ENCODE measurements at places on chromosomes 12 and 14.

- no peak for DNase-seq
Measured at GRCh38 chr14:106691601-106692291, 1165.4 kb downstream of the TMEM121 start.

DNA sequence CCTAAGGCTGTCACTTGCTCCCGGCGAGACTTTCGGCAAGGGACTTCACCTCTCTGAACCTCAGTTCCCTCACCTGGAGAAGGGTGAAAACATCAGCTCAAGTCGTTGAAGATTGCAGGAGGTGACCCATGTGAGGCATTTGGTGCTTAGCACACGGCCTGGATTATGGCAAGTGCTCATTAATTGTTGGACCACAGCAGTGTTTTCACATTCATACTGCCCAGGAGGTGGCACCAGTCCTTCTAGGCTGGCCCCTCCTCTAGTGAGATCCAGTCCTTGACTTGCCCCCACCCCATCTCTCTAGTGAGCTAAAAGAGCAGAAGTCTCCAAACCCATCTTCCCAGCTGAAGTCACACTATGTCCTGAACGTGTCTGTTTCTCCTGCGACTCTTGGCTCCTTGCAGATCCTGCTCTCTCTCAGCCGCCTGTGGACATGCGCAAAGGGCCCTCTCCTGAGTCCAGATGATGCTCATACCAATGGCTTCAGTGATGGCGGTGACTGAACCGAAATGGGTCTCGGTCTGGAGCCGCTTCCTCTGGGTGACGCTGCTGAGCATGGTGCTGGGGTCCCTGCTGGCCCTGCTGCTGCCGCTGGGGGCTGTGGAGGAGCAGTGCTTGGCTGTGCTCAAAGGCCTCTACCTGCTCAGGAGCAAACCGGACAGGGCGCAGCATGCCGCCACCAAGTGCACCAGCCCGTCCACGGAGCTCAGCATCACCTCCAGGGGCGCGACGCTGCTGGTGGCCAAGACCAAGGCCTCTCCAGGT is 1.6 kb downstream of the FICD start:
- no peak for DNase-seq

DNA sequence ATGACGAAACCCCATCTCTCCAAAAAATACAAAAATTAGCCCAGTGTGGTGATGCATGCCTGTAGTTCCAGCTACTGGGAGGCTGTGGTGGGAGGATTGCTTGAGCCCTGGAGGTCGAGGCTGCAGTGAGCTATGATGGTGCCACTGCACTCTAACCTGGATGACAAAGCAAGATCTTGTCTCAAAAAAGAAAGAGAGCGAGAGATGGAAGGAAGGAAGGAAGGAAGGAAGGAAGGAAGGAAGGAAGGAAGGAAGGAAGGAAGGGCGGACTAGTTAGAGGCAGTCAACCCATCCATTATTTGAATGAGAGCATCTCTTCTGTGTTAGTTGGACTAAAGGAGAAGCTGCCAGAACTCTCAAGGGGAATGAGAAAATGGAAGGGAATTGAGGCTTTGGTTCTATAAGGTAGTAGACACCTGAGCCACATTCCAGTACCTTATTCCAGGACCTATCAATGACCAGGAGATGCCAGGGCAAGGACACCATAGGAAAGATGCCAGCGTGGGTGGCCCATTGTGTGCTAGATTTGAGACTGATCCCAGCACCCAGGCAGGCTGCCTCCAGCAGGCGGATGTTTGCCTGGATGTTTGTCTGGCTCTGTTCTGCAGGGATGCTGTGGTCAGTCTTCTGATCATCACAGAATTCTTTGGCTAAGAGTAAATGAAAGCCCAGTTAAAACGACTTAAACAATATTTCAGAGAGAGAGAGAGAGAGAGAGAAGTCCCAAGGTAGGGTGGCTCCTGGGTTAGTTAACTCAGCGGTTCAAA is 11.5 kb upstream of the P2RX7 start:
- DNase-seq = no peak

DNA sequence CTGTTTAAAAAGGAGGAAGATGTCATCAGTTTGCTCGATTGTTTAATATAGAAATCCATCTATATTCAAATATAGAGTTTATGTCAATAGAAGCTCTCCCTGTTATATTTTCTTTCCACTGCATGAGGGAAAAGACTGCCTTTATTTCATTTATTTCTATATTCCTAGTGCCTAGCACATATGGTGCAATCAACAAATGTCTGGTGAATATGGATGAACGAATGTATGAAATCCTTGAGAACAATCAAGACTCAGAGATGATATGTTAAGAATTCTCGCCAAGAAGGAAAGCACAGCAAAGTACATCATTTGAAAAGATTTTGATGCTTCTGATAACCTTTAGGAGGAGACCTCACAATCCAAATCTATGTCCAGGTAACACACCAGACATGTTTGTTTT is 296.0 kb upstream of the LMO3 start:
- no peak for DNase-seq

DNA sequence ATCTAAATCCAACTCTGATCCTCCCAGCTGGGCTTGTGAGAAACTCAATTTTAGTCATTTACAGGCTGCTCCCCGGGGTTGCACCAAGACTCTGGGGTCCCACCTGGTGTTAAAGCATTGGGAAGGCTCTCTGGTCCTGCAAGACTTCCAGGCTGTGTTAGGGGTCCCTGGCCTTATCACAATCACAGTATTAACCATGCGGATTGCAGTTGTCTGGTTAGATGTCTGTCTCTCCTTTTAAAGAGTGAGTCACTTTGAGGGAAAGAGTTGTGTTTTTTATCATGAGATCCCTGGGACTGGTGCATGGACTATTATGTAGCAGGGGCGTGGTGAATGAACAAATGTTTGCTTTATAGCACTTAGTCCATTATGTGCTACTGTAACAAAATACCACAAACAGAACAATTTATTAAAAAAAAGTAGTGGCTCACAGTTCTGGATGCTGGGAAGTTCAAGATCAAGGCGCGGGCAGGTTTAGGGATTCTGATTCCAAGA is 531.4 kb downstream of the FUT8 start:
- no peak for DNase-seq

DNA sequence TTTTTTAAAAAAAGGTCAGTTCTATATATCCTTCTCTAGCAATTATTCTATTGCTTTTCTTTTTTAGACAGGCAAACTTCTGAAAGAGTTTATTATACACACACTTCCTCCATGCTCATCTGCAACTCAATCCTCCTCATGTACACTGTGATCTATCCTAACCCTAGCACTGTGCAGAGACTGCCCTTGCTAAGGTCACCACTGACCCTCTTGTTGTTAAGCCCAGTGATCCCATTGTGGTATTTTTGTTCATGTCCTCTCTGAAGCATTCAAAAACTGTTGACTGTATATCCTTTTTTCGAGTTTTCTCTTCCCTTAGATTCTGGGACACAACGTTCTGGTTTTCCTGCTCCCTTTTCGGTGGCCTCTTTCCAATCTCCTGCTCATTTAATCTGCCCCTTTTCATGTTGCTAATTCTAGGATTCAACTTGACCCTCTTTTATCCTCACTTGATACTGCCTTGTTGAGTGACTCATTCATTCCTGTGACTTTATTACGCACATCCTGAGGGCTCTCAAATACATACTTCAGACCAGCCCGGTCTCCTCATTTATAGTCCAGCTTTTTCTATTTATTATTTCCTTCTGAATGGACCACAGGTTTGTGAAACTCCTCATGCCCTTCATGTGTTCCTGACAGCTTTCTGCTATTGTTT is 53.9 kb upstream of the PTPRB start:
- DNase-seq = no peak

GRCh38 chr14:94045563-94046345 is 19.6 kb downstream of the OTUB2 start:
- DNase-seq = no peak

DNA sequence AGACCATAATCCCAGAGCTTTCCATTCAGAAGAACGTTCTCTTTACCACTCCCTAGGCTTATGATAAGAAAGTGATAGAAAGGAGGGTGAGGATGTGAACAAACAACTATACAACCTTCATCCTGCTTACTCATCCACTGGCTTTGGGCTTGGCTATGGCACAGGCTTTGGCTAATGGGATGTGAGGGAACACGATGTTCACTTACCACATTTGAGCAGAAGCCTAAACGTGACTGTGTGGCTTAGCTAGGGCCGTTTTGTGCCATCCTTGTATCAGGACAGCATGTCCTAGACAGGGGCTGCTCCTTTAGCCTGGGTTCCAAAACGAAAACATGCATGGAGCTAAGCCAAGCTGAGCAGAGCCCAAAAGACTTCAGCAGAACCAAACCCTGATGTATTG is 118.6 kb upstream of the CCDC175 start:
- DNase-seq = no peak

GRCh38 chr12:56716458-56716857 is 8.6 kb downstream of the NACA start:
- no peak for DNase-seq

DNA sequence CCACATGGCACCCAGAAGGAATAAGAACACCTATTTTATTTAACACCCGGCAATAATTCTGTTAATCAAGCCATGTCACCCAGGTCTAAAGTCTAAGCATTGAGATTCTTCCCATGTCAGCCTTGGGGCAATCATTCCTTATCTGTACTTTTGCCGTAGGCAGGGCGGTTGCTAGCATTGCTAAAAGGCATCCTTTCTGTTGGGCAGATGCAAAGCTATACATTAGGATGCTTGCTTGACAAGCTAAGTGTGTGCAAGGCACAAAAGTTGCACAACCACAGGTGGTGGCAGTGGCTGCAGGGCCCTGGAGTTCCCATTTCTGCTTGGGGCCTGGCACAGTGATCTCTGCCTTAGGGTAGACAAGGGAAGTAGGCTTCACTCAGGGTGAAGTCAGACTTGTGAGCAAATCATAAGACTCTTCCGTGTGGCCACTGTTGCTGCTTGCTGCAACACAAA is 12.5 kb upstream of the GALNT6 start:
- DNase-seq = no peak

DNA sequence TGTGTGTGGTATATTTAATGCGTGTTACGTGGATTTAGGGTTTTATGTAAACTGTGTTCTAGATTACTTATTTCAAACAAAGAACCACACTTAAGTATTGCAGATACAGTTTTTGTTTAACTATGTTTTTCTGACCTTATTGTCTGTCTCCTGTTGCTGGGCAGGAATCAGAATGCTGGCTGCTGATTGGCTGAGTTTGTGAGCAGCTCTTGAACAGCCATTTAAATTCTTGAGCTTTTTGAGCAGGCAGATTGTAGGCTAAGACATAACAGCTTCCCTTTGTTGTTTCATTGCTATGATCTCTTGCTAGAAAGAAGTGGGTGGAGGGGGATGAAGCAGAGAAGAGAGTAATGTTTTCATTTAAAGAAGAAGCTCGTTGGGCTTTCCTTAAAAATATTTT is 52.2 kb downstream of the ATF7IP start:
- no peak for DNase-seq

DNA sequence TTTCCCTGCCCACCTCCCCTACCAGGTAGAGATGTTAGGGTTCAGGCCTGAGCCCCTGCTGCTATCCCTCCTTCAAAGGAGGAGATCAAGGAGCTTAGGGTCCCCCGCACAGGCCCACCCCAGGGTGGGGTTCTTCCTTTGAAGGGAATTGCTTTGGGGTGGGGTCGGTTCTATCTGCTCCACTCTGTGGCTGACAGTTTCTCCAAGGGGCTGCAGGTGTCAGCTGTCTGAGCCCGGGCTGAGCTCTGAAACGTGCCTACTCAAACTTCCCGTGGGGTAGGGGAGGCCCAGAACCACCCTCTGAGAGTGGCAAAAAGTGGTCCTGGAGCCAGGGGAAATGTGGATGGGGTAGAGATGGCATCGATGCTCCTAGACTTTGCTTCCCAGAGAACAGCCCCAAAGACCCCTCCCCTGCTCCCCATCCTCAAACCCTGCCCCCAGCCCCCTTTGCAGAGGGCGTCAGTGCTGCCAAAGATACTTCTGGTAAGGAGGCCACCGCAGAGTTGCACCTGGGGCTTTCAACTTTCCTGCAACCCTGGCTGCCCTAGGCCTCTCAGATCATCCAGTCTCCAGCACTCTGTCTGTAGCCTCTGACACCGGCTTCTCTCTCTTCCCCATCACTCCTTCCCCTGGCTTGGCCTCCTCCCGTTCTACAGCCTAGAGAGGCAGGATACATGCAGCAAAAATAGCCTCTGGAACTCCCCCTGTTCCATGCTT is 6.3 kb upstream of the CD4 start:
- no peak for DNase-seq

- no peak for DNase-seq
Measured at GRCh38 chr12:132154941-132155770, 10.9 kb downstream of the NOC4L start.

- DNase-seq = no peak
Measured at GRCh38 chr14:38972511-38972910, 130.5 kb downstream of the SEC23A start.

GRCh38 chr12:71704920-71705319 is 19.0 kb downstream of the TMEM19 start:
- no peak for DNase-seq

DNA sequence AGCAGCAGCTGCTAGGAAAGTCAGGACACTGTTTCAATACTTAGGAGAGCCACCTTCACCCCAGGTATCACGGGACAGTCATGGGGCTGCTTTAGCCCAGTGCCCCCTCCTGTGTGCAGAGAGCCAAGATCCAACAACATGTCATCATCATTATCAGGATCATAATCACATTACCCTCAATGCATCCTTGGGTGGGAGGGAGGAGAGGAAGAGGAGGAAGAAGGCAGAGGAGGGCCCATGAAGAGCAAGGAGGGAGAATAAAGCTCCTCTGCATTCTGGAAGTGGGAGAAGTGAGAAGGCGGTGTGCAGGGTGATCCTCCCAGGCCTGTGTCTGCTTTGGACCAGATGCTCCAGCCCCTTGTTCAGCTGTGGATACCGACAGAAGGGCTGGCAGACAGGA is 64.2 kb downstream of the TSPAN11 start:
- no peak for DNase-seq

DNA sequence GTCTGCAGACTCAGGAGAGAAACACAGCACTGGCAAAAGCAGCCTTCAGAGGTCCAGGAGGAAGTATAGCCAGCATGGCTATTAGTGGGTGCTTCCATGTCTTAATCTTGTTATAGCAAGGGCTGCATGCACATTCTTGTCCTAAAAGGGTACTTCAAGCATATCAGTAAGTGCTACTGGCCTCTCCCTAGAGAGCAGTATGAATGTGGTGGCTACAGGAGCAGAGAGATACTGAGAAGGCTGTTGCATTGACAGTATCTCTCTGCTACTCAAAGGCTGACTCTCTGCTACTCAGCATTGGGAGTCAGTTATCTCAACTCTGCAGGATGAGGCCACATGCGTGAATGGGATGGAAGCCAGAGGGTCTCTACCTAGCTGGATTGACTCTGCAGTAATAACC is 2.0 kb downstream of the GARIN6 start:
- DNase-seq = no peak

GRCh38 chr12:45224311-45224710 is 8.4 kb downstream of the ANO6 start:
- no peak for DNase-seq

- no peak for DNase-seq
Measured at GRCh38 chr14:36430169-36430568, 89.9 kb downstream of the NKX2-1 start.

- DNase-seq = no peak
Measured at GRCh38 chr12:113464452-113464775, 7.3 kb downstream of the LHX5 start.

GRCh38 chr12:12427568-12427967 is 70.7 kb downstream of the BORCS5 start:
- no peak for DNase-seq
